Stimulated activated CD8-positive, alpha-beta memory T cell treated with anti-CD3 and anti-CD28 coated beads, Interleukin-2, amount 100 ng/mL, for 1 hour (primary cell): ENCODE measurements at places on chromosomes 16 and 17.

GRCh38 chr16:2232094-2232990 lies 3.9 kb upstream of the DNASE1L2 start:
- no peak for DNase-seq

GRCh38 chr17:32970281-32970680 lies 21.4 kb upstream of the SPACA3 start:
- no peak for DNase-seq

- DNase-seq, result no peak
These were observed 139.5 kb downstream of the SNX11 start for GRCh38 chr17:48247038-48247437.

GRCh38 chr16:81522108-81522701 lies 77.6 kb downstream of the CMIP start:
- DNase-seq, result no peak

- DNase-seq, result no peak
These were observed 34.6 kb upstream of the AKTIP start for GRCh38 chr16:53537626-53538025.
